Glutamatergic neuron (in vitro differentiated cells): ENCODE measurements at places on chromosomes 7 and 10.

DNA sequence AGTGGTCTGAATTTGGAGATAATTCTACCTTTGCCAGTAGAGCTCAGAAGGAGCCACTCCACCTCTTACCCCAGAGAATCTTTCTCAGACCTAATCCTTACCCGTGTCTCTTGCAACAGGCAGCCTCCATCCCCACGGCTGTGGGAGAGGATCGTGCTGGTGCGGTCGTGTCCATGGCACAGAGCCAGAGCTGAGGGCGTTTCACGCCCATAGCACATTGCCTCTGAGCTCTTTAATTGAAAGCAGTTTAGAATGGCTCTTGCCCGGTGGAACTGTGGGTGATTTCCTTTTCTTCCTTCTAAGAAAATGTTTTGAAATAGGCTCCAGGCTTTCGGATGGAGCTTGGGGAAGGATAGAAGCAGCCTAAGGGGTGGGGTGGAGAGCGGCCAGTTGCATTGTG lies 41.5 kb downstream of the PRF1 start:
- DNase-seq: no peak

DNA sequence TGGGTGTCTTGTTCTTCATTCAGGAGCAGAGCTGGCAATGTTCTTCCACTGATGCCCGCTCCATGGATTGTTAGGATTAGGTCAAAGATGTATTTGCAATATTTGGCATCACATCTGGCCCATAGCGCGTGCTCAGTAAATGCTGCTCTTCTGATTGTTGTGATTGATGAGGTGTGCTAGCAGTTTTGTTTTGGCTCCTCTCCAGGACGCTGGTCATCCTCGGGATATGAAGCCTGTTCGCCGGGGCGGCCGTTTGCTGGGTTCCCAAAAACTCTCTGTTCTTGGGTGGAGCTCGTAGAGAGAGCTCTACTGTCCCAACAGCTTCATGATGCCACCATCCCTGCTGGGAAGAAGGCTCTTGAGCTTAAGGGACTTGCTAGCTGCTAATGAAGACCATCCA lies 96.9 kb downstream of the XRCC2 start:
- no peak for DNase-seq

DNA sequence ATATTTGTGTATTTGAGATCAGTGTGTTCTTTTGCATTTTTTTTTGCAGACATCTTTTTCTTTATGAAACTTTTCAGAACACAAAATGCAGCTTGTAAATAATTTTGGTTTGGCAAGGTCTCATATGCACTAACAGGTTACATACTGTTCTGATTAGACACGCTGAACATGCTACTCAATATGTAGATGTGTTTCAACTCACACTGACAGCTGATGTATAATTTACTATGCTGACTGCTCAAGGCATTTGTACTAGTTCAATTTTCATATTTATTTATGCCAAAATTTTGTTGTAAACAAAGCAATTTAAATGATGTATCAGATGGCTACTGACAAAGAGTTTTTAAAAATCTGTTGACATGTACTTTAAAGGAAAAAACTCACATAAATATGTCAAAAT lies 123.8 kb downstream of the TFEC start:
- DNase-seq: no peak

GRCh38 chr10:19605806-19606205 lies 210.4 kb upstream of the PLXDC2 start:
- no peak for DNase-seq

DNA sequence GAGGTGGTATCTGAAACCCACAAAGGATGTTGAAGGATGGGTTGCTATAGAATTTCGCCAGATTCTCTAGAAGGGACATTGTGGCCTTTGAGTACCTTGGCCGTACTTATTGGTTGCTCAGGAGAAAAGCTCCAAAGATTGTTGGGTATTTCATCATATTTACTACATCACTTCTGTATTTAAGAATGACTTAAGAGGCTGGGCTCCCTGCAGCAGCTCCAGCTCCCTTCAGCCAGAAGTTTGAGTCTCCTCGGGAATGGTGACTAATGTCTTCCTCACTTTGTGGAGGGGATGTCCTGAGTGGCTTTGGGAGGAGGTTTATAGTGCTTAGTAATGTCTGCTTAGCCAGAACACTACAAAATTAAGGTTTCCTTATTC lies 18.1 kb downstream of the MINDY4 start:
- DNase-seq: no peak

DNA sequence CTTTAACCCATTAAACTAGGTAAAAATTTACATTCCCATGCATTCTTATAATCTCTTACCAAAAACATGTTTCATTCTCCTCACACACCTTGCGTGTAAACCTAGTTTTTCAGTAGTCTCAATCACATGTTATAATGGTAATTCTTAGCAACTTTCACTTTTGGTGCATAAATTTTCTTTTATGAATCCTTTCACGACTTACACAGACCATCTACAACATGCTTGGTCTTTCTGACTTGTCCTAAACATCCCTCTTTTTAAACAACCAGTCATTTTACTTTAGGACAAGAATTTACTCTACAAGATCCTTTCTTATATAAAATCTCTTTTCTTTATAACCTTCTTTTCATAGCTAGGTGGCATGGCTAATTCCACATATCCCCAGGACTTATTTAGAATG lies 25.8 kb downstream of the FBXL13 start:
- DNase-seq: no peak

- DNase-seq: no peak
These were observed 90.8 kb downstream of the KIAA1217 start for GRCh38 chr10:24299578-24300260.

DNA sequence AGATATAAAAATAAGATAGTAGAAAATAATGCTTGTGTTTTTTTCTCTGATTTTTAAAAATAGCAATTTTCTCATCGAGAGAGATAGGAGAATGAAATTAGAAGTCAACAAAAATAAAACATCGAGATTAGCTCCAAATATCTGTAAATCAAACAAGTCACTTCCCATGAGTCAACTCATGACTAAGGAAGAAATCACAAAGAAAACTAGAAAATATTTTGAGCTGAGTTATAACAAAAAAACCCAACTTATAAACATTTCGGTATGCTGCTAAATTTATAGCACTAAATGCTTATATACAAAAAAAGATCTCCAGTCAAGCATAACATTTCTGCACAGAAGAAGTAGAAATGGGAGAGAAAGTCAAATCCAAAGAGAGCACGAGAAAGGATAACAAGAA lies 140.1 kb downstream of the ITGA8 start:
- no peak for DNase-seq
